Activated T-cell treated with anti-CD3 and anti-CD28 coated beads, Interleukin-2, amount 50 U/mL, for 4 hours (primary cell): ENCODE measurements at places on chromosomes 3 and 15. TPM values are rescaled to one million over a fixed set of nuclear protein-coding genes. Genes with fewer than 3 reads are reported as not detected.

- no peak for DNase-seq
These were observed 1142.1 kb upstream of the CADM2 start for GRCh38 chr3:83816653-83817052.

- no peak for DNase-seq
These were observed 95.3 kb downstream of the SLC49A4 start for GRCh38 chr3:122890077-122890719.

DNA sequence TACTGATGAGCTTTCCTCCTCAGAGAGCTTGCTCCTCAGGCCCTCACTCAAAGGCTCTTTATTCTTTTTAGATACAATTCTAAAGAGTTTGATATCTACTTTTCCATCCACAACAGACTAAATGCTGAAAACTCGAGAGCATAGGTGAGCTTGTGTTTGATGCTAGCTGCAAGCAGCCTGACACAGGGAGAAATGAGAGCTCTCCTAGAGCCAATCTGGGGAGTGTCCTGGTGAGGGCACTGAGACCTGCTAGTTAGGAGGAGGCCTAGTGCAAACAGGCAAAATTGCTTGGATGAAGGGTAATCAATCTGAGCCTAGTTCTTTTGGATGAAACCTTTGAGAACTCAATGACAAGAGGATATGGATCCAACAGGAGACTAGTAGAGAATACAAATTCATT, 300.8 kb downstream of the ZBTB20 start:
- no peak for DNase-seq

GRCh38 chr3:111748132-111748531, 110.9 kb upstream of the PHLDB2 start:
- no peak for DNase-seq

DNA sequence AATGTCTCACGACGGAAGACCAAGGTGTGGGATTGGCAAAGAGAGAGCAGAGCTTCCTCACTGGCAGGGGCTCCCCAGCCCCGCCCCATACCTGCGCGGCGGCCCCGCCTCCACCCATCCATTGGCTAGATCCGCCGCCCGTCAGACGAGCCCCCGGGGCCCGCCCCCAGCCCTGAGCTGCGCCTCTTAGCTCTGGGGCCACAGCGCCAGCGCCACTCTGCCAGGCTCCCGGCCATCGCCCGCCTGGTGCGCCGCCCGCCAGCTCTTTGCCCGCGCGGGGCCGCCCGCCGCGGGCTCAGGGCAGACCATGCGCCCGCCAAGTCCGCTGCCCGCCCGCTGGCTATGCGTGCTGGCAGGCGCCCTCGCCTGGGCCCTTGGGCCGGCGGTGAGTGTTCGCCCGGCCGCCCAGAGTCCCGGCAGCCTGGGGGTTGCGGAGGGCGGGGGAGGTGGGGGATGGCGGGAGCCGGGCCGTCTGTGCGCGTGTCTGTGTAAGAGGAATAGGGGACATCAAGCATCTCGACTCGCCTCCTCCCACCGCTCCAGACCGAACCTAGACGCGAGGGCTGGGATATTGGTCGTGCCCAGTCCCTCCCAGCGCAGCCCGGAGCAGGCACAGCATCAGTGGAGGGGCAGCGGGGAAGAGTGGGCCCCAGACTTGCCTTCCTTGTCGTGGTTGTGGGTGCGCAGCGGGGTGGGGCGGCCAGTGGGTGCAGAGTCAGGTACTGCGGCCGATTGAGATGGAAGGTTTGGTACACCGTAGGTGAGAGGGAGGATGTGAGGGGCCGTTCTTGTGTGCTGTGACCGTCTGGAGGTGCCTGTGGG, at the start of gene VIPR1:
VIPR1 (plus strand) TSS at position 215 of the 822 bp plus-strand sequence; CDS start at position 308, 93 bp downstream.
- DNase-seq = peak; percentile 93

DNA sequence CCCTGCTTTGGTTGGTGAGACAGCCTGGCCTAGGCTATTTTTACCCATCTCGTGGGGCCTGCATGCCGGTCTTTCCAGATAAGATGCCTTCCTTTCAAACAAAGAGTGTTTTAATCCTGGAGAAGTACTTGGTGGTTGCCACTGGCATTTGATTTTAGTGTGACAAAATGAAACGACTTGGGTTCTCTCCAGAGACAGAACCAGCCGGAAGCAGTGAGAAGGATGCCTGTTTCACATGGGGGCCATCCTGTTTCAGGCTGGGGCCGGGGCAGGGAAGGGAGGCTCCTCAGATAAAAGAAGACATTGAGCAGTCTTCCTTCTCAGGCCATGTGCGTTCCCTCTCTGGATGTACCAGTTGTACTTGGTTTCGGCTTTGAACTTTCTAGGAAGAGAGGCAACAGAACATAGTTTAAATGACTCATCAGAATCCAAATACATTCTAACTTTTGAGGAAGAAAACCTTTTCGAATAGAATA, 74.9 kb downstream of the TOP2B start:
- no peak for DNase-seq

GRCh38 chr3:188241883-188242282, 87.9 kb downstream of the LPP start:
- DNase-seq = no peak

- no peak for DNase-seq
These were observed 221.6 kb upstream of the LMCD1 start for GRCh38 chr3:8279886-8280550.

- DNase-seq = no peak
These were observed 337.2 kb downstream of the ZBTB20 start for GRCh38 chr3:114809668-114810413.

DNA sequence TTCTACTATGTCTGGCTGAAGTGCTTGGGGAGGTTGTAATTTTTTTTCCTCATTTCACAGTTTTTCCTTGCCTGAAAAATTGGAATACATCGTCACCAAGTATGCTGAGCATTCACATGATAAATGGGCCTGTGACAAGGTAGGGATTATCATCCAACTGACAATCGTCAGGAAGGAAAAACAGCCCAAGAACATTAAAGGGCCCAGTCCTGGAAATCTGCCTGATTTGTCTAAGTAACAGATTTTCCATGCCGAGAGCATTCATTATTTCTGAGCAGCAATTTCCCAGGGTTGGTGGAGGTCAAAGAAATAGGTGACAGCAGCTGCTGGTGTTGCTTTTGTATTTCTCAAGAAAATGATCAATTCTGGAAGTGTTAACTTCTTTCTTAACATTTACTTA, 226.0 kb upstream of the CHRM5 start:
- DNase-seq = no peak

GRCh38 chr3:71724584-71725270, 475 bp downstream of the EIF4E3 start:
- no peak for DNase-seq

GRCh38 chr15:101646672-101647071, 5.5 kb downstream of the TM2D3 start:
- no peak for DNase-seq

DNA sequence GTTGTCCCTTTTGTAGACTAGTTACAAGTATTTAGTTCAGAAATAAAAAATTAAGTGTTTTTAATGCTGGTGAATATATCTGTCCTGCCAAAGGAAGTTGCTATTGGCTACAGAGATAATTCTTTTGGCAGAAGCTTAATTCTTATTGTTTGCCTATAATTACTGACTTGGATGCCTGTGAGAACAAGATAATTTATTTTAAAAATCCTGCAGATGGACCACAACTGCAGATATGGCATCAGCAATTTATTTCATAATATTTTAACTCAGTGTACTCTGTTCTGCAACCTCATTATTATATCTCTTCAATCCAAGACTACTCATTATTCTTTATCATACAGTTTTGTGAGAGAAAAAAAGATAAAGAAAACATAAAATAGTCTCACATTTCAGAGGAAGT, 789.8 kb downstream of the NAALADL2 start:
- DNase-seq = no peak

- no peak for DNase-seq
These were observed 40.9 kb downstream of the FBN1 start for GRCh38 chr15:48604567-48604966.

GRCh38 chr3:188442430-188442829, 288.5 kb downstream of the LPP start:
- no peak for DNase-seq

DNA sequence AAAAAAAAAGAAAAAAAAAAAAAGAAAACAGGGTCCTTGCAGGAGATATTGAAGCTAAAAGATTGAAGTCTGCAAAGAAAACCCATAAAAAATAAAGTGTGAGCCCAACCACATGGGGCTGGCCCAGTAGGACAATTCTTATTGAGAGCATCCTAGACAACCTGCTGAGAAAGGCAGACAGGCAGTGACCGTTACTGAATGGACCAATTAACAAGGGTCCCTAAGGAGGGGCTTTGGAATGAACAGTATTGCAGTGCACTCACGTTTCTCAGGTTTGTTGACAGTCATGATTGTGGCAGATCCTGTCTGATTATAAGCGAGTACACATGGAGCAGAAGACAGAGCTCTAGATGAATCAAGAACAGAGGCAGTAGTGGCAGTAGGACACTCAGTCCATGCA, 168.6 kb downstream of the LSAMP start:
- no peak for DNase-seq

- no peak for DNase-seq
These were observed 444 bp upstream of the ABHD14A start for GRCh38 chr3:51974277-51974962.

DNA sequence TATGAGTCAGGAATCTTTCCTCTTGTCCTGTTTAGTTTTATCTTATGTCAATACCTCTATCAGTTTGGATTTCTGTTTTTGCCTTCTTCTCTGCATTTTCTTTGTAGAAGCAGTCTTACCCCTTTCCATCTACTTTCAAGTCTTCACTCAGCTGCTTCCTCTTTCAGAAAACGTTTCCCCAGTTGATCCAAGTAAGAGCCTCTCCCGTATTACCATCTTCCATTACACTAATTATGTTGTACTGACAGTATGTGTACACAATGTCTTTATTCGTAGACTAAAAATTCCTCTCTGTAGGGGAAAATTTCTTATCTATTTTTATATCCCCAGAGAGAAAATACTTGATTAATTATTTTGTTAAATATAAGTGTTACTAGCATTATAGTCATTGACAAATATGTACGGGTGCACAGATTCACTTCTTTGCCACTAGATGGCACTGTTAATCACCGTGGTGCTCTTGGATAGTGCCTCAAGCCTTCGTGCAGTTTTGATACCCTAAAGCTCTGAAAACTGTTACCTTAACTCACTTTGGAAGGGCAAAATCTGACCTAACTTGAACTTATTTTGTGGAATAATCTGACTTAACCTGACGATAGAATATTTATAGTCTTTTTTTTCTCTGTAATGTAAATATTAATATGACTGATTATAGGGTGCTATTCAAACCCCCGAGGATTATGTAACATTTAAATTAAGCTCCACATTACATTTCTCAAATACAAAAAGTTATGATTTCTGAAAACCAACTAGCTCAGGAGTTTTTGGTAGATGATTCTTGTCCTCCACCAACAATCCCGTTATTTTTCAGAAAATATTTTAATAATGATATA, 74.2 kb upstream of the POU1F1 start:
- peak; percentile 5 for DNase-seq

DNA sequence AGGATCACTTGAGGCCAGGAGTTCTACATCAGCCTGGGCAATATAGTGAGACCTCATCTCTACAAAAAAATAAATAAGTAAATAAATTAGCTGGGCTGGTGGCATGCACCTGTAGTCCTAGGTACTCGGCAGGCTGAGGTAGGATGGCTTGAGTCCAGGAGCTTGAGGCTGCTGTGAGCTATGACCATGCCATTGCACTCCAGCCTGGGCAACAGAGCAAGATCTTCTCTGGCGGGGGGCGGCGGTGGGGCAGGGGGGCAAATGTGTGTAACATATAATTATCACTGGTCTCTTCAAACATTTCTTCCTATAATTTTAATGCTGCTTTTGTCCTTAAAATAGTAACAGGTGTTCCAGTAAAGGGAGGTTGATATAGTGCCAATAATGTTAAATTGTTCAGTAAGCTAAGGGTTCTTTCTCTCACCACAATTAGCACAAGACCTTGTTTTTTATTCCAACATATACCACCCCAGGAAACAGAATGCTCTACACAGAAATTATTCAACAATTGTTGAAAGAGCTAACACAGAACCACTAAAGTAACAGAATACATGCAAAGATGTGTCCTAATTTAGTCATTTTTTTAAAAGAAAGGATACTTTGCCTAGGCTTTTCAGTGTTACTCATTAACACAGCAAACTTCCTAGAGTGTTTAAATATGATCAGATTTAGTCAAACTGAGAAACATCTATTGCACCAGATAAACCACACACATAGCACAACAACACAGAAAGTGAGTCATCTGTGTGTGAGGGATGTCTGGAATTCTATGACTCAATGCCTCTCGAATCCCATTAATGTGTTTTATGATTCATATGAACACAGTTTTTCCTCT, 29.1 kb downstream of the ANKRD28 start:
- DNase-seq = no peak

DNA sequence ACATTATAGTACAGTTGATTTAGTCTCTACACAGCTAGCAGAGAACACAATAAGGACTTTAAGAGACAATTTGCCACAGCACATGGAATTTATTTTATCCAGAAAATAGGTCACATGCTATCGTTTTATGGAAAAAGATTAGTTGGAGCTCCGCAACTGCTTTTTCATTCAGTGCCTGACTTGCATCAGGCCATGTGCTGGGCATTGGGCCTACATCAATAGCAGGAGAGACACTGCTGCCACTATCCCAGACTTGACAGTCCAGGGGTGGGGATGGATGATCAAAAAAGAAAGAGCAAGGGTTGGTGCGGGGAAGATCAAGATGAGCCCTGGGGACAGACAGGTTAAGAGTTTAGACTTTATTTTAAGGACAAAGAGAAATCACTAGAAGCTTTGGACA, 75.2 kb upstream of the C3orf80 start:
- DNase-seq = no peak

- no peak for DNase-seq
These were observed 49.3 kb downstream of the MESD start for GRCh38 chr15:80940331-80940730.

GRCh38 chr15:64426845-64427465, 33.4 kb upstream of the ZNF609 start:
- no peak for DNase-seq

DNA sequence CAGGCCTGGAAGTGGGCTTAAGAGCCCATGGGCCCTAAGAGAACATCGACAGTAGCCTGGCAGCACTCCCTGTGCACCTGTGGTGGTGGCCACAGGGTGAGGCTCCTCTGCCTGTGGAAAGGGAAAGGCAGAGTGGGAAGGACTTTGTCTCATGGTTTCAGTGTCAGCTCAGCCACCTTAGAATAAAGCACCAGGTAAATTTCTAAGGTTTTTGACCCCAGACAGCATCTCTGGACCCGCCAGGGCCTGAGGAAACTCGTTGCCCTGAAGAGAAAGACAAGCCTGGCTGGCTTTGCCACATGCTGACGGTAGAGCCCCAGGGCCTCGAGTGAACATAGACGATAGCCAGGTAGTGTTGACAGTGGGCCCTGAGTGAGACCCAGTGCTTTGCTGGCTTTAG, 22.1 kb downstream of the GOLGA6A start:
- DNase-seq = no peak

- no peak for DNase-seq
These were observed 104.0 kb downstream of the ABHD5 start for GRCh38 chr3:43794776-43795175.

- DNase-seq = no peak
These were observed 19.9 kb downstream of the MYO9A start for GRCh38 chr15:72098040-72098439.

- DNase-seq = no peak
These were observed 329.0 kb upstream of the SEMA6D start for GRCh38 chr15:47388299-47388698.

SPINT1 gene
- 12.2 TPM for total RNA-seq

GNB5 gene
- 10.0 TPM for total RNA-seq

ECE2 gene
- total RNA-seq = not detected

MME gene
- total RNA-seq = 0.11 TPM

CP gene
- 0.91 TPM for total RNA-seq

TNFSF10 gene
- total RNA-seq = 18.8 TPM

PLXNB1 gene
- total RNA-seq = 7.2 TPM
